ENCODE measurements at places on chromosomes 3 and 15.
A peak's percentile ranks its signal among the peaks of the same experiment; 100 is the strongest.

GRCh38 chr3:66439666-66440344, 61.0 kb downstream of the LRIG1 start:
- DNase-seq = no peak

GRCh38 chr3:123488645-123489347, 39.9 kb upstream of the ADCY5 start:
- no peak for DNase-seq

DNA sequence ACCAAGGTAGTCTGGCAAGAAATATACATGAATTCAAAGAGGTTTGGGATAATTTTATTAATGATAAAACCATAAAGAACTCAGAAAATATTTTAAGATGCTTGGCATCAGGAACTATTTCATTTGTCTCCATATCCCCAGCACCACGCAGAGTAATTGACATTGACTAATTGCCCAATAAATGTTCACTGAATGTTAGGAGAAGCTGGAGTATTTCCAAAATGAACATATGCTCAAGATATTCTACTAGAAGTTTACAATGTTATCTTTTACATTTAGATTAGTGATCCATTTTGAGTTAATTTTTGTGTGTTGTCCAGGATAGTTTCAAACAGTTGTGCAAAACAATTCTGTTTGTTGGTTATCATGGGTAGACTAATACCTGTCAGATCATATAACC, 298.8 kb upstream of the CTDSPL start:
- DNase-seq = no peak

DNA sequence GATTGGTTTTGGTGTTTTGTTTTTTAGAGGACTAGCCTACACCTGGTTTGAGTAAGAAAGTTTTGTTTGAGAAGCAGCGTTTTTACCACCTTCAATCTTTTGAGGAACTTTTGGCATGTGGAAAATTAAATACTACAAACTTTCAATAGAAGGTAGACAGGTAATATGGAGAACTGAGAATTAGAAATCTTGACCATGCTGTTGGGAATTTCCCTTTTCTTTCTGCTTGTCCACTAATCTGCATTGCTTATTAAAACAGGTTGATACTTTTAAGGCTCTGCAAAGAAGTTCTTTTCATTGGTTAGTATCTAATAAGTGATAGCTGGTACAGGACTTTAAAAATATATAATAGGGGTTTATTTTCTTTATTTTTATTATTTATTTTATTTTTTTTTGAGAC, 31.9 kb downstream of the UBE2E1 start:
- no peak for DNase-seq

- no peak for DNase-seq
Measured at GRCh38 chr3:23405081-23405480, 202.0 kb downstream of the UBE2E2 start.

DNA sequence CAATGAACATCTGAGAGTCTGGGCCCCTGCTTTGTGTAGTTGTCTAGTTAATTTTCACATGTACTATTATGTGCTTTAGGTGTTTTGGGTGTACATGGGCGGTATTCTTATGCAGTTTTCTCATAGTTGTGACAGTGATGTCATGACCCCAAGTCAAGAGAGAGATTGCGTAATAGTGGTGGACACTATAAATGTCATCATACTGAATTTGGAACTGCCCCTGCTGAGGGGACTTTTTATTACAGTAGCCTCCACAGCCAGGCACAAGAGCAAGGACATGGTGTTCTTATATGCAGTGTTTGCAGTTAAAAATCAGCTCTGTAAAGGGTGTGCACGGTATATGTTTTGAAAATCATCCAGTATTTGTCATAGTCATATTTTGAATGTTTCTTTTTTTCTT, 29.5 kb downstream of the ABHD2 start:
- DNase-seq = no peak

GRCh38 chr15:69059557-69059943, 45.1 kb downstream of the NOX5 start:
- no peak for DNase-seq

GRCh38 chr3:53164911-53165310, 3.9 kb downstream of the PRKCD start:
- DNase-seq = no peak

DNA sequence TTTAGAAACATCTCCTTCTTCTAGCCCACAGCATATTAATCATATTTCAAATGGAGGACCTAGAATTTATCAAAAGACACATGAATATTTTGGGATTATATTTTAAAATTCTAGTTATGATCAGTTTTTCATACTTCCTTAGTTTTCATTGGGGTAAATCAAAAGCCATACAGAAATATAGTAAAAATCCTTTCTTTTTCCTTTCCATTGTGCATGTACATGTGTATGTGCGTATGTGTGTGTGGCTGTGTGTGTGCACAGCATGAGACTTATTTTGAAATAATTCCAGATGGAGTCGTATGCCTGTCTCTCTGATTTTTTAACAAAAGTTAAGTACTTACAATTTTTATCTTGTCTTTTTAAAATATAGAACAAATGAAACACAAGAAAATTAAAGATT, 94.5 kb downstream of the ARPP21 start:
- DNase-seq = no peak

DNA sequence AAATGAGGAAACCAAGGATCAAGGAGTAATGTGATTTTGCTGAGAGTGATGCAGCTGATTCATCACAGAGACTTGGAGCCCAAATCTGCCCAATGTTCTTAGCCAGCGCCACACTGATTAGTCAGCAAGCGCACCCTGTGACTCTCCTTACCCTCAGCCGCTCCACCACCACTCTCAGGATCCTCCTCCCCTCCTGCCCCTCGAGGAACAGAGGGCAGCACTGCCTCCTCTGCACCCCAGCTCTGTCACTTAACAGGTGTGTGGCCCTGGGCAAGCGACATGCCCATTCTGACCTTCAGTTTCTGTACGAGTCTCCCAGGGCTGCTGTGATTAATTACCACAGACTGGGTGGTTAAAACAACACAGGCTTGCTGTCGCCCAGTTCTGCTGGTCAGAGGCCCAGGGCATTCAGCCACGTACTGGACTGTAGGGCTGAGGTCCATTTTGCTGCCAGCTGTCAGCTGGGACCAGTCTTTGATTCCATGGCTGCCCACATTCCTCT, 36.1 kb upstream of the HRH1 start:
- DNase-seq = no peak

DNA sequence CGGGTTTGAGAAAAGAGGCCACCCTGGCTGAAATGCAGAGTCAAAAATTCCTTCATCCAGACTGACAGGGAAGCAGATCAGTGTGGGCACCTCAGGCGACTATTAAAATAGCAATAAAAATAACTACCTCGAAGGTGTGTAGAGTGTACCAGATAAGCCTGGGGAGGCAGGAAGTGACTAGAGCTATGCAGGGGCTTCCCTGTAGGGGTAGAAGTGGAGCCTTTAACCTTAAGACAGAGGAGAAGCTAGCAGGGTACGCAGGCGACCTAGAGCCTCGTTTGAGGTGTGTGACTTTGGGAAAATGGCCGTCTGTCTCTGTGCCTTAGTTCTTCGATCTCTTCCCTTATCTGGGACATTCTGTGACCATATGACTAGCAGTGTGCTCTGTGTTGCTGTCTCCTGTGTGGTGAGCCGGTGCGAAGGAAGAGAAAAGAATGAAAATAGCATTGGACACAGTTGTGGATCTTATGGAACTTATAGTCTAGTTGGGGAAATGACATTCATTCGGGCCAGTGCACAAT, 17.6 kb downstream of the BHLHE40 start:
- DNase-seq = no peak

- DNase-seq = no peak
Measured at GRCh38 chr15:88981244-88982215, 68.4 kb upstream of the MFGE8 start.

DNA sequence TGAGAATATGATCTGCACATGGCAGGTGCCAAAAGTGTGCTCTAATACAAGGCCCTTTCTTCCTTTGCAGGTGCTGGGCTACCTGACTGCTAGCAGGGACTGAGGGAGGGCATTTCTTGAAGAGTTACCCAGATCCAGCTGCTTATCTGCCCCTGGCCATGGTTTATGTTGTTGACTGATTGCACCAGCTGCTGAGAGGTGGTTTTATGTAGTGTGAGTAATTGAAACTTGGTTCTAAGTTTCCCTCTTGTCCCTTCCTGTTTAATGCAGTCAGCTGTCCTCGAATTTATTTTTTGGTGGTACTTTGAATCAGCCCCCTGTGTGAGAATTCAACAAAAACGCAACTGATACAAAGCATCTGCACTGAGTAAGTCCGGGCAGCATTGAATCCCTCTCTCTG, 288.3 kb upstream of the C2CD4B start:
- no peak for DNase-seq

DNA sequence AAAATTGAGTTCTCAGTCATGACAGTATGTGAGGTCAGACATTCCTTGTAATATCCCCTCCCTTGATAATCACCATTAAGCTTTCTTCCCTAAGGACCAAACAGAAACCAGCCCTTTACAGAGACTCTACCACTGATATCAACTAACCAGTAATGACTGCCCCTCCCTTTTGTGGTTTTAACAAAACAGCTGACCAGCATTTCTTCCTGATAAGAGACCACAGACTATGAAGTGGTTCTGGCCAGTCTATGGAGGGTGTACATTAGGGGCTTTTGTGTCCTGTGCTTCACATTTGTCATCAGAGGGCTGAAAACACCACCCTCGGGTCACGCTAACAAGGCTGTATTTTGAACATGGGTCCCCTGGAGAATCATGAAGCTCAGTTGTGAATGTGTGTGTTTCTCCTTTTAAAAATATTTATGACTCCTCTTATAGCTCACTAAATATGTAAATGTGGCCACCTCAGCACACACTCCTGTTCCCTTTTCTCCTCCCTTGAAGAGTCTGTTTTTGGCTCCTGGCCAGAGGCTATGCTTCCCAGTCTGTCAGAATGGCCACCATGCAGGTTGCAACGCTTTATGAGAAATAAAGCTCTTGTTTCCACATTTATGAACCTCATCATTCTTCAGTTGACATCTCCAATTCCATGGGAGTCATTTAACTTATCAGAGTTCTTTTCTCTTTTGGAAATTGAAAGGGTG, 239.3 kb downstream of the CPNE4 start:
- DNase-seq = no peak

- no peak for DNase-seq
Measured at GRCh38 chr3:139317660-139318430, 26.0 kb upstream of the MRPS22 start.

GRCh38 chr3:71389911-71390573, 193.5 kb downstream of the FOXP1 start:
- DNase-seq = peak; percentile 68

DNA sequence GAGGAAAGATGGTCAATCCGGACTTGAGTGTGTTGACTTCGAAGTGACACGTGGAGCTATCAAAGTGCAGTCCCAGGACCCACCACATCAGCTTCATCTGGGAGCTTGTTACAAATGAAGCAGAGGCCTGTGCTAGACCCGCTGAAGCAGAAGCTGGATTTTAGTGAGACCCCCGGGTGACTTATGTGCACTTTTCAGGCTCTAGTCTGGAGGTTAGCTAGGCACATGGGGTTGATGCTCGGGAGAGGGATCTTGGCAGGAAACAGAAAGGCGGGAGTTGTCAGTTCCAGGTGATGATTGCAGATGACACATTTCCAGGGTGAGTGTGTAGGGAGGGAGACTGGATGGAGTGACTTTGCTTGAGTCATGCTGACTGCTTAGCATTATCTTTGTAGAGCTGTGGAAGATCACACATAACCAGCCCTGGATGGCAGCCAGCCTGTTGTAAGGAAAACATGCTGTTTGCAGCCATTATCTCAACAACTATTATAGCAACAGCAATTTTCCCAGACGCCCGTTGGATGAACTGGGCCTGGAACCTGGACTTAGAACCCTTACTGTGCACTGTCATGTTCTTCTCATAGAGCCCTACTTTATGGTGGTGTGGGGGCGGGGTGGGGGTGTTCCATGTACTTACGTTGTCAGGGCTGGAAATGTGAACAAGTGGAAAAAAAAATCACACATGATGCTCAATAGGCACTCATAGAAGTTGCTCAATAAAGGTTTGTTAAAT, 122.4 kb downstream of the THSD4 start:
- DNase-seq = peak; percentile 65

GRCh38 chr15:59268852-59269407, 62.3 kb downstream of the LDHAL6B start:
- DNase-seq = no peak

- DNase-seq = no peak
Measured at GRCh38 chr3:195856410-195857084, 44.8 kb upstream of the MUC4 start.

GRCh38 chr15:41853831-41854230, 15.2 kb downstream of the PLA2G4B start:
- no peak for DNase-seq

DNA sequence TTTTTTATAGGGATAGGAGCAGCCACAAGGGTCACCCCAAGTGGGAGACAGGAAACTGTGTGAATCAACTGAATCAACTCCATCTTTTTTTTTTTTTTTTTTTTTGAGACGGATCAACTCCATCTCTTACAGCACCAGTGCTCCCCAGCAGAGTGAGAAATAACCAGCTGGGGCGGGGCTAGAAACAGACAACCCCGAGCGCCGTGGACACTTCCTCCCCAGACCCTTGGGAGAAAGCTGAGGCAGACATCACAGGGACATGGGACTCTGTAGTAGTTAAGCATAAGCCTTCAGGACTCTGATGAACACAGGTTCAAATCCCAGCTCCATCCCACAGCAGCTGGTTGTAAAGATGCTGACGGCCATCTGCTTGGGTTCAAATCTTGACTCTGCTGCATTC, 75.4 kb downstream of the PRICKLE2 start:
- DNase-seq = no peak

- DNase-seq = no peak
Measured at GRCh38 chr3:184474897-184475296, 86.7 kb upstream of the EPHB3 start.

Data from brain pericyte (primary cell).